ENCODE measurements at places on chromosomes 2 and 18.

GRCh38 chr2:30217644-30218337 is 13.5 kb upstream of the LBH start:
- DNase-seq = no peak

DNA sequence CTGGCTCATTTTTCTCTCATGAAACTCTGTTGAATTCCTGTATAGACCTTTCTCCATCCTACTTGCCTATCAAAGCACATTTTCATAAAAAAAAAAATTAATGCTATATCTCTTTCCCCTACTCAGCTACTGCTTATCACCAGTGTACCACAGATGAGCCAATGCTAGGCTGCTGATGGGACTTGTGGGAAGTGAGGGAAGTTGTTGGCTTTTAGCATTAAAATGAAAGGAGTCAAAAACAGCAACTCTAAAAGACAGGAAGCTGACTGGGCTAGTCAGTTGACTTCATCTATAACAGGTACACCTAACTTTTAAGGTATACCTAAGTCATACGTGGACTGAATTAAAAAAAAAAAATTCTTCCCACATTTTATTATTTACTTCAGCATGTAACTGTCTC is 102.1 kb downstream of the FAM117B start:
- DNase-seq = no peak

DNA sequence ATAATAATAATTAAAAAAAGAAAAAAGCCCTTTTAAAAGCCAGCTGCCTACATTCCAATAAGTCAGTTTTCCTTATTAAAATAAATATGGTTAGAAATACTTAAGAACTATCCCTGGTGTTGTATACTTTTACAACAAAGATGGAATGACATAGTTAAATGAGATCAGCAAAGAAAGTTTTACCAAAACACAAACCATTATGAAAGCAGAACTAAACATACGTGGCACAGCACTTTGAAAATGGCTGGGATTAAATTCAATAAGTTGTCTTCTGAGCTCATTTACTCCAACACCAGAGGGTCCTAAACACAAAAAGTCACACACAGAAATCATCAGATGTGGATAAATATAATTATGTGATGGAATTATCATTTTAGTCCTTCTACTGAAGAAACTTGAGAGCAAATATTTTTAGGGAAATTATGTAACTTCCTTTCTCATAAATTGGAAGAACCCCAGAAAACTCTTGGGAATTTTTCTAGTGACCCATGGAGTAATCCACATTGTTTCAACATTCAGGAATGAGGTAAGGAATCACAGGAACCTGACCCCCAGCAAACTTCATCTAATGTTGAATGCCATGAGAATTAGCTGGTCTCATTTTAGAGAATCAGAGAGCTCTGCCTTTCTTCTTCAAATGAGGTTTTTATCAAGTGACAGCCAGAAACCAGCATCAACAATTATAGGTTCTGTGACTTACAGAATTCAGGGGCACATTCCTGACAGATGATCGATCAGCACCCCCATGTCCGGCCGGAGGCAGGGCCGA is 11.5 kb upstream of the TMEM237 start:
- DNase-seq = peak; percentile 86

- DNase-seq = no peak
Measured at GRCh38 chr2:150700666-150701580, 213.5 kb upstream of the RND3 start.

DNA sequence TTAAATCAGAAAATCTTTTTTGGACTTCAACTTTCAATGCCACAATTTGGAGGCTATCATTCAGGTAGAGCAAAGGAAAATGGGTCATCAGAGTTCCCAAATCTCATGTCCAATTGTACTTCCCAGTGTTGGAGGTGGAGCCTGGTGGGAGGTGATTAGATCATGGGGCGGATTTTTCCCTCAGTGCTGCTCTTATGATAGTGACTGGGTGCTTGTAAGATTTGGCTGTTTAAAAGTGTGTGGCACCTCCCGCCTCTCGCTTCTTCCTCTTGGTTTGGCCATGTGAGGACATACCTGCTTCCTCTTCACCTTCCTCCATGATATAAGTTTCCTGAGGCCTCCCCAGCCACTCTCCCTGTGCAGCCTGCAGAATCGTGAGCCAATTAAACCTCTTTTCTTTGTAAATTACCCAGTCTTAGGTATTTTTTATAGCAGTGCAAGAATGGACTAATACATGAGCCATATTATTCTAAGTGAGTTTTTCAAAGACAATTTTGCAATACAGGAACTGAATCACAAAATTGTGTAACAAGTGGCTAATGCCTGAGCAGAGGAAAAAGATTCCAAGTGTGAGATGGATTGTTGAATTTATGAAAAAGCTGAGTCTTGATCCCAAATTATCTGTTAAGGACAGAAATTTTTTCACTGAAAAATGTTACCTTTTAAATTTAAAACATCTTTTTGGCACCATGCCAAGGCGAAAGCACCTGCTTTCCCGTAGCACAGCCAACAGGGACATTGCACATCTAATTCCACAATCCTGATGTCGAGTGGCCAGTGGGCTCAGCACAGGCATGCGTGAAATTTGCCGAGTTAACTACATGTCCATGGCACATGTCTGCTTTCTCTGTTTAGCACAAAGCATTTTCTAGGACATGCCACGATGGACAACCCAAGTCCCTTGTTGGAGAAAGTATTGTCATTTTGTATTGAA is 150.9 kb downstream of the COL6A3 start:
- peak; percentile 85 for DNase-seq

- no peak for DNase-seq
Measured at GRCh38 chr18:58476516-58477256, 152.2 kb downstream of the ALPK2 start.

GRCh38 chr18:30106356-30106755 is 936.2 kb downstream of the DSC3 start:
- peak; percentile 53 for DNase-seq

- DNase-seq = peak; percentile 57
Measured at GRCh38 chr2:43318791-43319190, 92.4 kb upstream of the ZFP36L2 start.

- DNase-seq = peak; percentile 29
Measured at GRCh38 chr2:197498235-197498936, 1.3 kb downstream of the HSPD1 start.

DNA sequence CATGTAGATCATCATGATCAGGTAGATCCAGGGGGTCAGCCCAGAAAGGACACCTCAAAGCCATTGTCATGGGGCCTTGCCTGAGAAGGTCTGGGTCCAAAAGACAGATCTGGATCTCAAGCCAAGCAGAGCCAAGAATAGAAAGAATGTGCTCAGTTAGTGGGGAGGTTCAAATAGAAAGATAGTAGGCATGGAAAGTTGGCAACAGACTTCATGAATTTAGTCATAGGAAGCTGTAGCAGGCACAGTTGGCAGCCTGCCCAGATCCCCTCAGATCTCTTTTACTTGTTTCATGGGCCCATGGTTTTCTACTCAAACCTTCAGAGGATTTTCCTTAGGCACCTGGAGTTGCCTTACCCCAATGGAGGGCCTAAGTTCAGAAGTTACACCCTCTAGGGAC is 767.0 kb downstream of the SLC4A3 start:
- peak; percentile 28 for DNase-seq

- no peak for DNase-seq
Measured at GRCh38 chr2:57205241-57205640, 841.4 kb upstream of the VRK2 start.

DNA sequence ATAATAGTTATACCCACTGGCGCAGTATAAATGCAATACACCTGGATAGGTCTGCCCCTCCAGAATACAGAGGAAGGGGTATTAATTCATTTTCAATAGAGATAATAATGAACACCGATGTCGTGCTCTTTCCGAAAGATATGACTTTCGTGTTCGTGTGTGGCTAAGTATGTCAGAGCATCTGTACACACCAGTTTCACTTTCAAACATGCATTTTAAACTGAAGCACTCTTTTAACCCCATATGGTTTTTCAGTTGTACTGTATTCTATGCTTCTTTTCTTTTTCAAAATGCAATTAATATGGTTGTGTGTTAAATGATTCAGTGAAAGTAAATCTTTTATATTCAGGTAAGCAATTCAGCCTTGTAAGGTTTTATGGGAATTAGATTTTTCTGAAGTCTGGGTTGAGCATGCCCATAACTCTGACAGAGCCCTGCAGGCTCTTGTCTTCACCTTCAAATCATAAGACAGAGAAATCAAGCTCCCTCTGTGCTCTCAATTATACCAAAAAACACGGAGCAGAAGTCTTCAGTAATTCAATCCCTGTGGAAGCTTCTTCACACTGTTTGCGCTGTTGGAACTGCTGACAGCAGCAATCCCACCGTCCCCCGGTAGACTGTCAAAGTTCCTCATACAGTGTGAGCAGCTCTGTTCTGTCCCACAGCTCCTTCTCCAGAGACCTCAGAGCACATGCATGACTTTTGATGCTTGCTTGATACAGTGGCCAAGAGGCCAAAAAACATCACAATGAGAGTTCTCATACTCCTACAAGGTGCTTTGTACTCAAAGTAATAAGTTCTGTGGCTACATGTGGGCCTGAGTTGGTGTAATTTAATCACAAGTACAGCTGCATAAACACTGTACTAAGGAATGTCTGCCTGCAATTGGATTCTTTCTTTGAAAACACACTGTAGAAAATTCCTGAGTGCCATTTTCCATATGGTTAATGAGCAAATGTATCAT is 186.8 kb downstream of the ZNF521 start:
- peak; percentile 66 for DNase-seq
